ENCODE measurements at places on chromosomes 4 and X.

DNA sequence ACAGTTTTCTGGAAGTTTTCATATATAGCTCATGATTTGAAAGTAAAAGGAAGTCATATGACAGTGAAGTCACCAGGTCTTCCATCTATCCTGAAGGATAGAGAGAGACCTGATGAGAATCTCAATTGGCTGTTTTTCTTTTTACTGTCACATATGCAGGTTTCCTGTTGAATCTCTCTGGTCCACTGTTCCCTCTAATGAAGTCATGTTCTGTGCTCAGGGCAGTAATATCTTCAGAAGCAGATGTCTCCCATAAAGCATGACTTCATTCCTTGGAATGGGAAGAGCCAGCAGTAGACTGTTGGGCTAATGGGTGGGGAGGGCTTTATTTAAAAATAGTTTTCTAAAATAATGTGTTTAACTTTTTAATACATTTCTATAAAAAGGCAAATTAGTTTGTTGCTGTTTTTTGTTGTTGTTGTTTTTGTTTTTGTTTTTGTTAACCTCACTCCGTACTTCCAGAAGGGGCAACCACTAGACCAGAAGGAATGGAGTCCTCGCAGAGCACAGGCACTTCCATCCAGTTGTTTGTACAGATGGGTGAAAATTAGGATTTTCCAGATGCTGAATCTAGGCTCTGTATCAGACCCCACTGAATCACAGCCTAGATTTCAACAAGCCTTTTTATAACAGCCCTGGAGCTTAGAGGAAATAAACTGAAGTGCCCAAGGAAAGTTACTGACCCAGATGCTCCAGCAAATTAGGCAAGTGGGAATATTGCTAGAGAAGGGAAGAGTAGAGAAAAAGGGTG is 54.2 kb downstream of the AWAT2 start:
- no peak for DNase-seq

DNA sequence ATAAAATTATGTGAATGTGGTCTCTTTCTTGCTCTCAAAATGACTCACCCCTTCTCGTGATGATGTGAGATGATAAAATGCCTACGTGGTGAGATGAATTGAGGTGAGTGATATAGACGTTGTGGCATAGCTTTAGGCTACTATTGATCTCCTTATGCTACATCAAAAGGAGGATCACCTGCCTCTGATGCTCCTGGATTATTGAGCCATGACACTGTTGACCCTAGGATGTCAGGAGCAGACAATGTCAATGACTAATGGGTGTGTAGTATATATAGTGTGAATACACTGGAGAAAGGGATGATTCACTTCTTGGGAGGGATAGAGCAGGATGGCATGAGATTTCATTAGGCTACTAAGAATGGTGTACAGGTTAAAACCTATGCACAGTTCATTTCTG is 210.7 kb upstream of the PRPS2 start:
- no peak for DNase-seq

DNA sequence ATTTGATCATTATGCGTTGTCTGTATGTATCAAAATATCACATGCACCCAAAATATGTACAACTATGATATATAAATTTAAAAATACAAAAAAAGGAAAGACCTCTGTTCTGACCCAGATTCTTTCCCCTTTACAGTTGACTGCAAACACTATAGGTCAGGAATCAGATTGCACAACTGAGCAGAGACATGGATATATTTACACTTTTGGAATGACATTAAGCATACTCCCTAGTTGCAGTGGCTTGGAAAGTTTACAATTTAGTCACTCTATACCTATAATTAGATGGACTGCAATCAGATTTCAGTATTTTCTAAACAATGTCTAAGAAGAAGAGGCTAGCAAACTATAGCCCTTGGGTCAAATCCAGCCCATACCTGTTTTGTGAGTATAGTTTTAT is 98.5 kb upstream of the INPP4B start:
- DNase-seq: no peak

GRCh38 chrX:7378406-7378805 is 230.5 kb upstream of the PUDP start:
- no peak for DNase-seq

DNA sequence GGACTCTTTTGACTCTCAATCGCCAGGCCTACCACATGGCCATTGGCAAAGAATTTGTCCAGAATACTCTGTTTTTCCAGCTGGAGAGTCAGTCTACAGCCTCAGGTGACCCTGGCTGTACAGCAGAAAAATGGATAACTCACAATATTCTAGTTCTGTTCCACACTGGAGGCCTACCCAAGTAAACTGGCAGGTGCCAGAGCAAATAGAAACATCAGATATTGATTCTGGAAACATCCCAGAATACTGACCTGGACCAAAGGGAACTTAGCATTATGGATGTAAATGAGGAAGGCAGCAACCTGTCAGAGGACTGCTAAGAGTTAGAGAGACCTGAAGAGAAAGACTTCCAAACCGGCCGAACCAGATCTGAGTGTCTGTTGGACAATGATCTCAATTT is 147.9 kb upstream of the SMAD1 start:
- DNase-seq: no peak
